BE2C (cell line): ENCODE measurements at places on chromosomes 3 and 15.

GRCh38 chr3:145971186-145971585 is 189.8 kb downstream of the PLOD2 start:
- no peak for DNase-seq

GRCh38 chr3:61725851-61726333 is 164.5 kb downstream of the PTPRG start:
- DNase-seq = no peak

DNA sequence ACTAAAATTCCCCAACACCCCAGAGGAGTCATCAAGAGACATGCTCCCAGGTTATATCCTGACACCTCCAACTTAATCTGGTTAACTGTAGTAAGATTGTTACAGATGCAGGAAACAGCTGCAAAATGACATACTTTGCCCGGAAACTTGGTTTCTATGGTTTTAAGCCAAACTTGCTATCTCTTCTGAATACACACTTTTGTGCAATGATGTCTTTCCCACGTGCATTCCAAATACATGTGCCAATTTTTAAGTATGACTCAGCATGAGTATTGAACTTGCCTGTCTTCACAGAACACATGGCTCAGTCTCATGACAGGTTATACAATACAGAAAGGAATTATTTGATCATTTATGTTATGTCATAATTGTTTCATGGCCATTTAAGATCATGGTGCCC is 207.0 kb upstream of the DCBLD2 start:
- DNase-seq = no peak

GRCh38 chr3:58706395-58707167 is 40.0 kb upstream of the FAM3D start:
- no peak for DNase-seq

- DNase-seq = no peak
Measured at GRCh38 chr3:128060473-128061381, 8.5 kb downstream of the SEC61A1 start.

DNA sequence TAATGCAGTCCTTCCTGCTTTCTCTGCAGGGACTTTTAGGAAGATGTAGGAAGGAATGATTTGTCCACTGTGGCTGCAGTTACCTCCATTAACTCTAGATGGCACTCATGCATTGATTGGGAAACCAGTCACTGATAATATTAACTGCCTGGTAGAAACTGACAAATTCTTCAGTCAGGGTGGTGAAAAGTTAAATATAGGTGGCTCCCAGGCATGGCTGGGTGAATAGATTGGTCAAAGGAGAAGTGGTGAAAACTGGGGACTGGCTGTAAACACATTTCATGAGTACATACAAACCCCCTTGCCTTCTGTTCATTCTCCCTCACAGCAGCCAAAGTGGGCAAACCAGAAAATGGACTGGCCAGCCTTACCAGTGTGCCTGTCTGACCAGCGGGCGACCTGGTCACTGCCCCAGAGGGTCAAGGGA is 333.4 kb downstream of the THSD4 start:
- DNase-seq = peak; percentile 54

- DNase-seq = no peak
Measured at GRCh38 chr3:158205994-158206393, 96.1 kb downstream of the RSRC1 start.

GRCh38 chr15:25850154-25851111 is 12.7 kb downstream of the ATP10A start:
- DNase-seq = no peak

GRCh38 chr3:117735481-117736101 is 1026.0 kb downstream of the TUSC7 start:
- DNase-seq = no peak

DNA sequence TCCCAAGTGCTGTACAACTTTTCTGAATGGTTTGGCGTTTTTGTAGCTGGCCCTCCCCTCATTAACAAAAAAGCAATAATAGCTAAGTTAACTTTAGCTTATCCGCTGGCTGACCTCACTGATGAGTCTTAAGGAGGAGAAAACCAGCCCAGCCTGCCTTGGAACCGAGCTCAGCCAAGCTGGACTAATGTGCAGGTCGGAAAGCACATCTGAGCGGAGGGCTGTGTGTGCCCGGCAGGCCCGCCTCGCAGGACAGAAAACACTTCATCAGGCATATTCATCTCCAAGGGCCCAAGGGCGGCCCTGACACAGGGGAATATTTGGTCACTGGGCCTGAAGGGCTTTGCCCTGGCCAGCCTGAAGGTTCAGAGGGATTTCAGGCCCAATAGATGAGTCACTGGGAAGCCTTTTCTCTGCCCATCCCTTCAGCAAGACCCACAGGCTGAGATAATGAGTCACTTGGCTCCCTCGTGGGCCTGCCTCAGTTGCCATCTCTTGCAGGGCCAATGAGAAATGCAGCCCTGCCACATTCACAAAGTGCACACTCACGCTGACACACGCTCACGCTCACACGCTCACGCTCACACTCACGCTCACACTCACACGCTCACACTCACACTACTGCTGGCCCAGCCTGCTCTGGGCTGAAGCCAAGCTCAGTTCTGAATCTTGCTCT is 75.1 kb downstream of the SLC12A8 start:
- no peak for DNase-seq

DNA sequence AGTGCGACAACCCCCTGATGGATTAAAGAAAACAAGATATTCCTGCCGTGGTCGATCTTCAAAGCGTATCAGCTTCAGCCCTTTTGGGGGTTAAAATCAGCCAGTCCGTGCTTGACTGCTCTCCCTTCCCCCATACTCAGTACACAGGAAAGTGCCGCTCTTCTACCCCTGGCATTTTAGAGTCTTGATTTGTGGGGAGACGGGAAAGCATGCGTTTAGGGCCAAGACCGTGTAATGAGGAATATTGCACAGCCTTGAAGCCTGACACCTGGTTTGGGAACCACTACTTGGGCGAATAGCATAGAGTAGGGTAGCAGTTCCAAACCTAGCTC is 540 bp upstream of the EDC3 start:
- DNase-seq = no peak

GRCh38 chr15:35071106-35071505 is 14.0 kb downstream of the NANOGP8 start:
- DNase-seq = no peak

- DNase-seq = no peak
Measured at GRCh38 chr15:68504681-68505170, 72.8 kb upstream of the ITGA11 start.

GRCh38 chr15:86159468-86159867 is 79.8 kb downstream of the AGBL1 start:
- DNase-seq = no peak

- no peak for DNase-seq
Measured at GRCh38 chr3:73423116-73423515, 201.6 kb downstream of the PDZRN3 start.

DNA sequence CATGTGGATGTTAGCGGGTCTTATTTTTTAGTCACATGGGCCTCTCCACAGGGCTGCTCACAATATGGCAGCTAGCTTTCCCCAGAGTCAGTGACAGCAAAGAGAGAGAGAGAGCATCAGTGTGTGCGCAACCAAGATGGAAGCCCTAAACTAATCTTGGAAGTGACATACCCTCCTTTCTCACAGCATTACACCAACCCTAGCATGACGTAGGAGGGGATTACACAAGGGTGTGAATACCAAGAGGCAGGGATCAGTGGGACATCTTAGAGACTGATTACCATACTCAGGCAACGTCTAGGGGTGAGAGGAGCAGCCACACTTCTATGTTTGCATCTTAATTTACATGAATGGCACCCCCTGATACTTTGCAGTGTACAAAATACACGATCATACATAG is 3.5 kb upstream of the UBE2E2 start:
- DNase-seq = no peak

GRCh38 chr15:40477642-40478327 is 7.0 kb downstream of the CHST14 start:
- DNase-seq = no peak

DNA sequence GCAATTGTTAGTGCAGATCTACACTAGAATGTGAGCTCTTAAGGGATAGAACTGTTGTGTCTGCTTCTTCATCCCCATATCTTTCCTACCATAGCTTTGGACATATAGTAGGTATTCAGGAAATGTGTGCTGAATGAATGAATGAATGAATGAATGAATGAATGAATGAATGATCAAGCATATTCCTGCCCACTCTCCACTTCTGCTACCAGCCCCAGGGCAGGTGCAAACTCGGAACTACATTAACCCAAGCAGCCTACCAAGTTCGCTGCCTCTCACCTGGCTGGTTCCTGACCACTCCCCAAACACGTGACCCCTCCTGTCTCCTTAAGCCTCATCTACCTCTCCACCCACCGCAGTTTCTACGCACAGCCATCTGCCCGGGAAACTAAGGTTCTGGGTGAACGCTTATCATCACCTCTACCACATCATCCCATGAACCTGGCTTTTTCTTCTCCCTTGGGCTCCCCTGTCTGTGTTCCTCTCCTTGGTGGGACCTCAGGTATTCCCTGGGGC is 26.8 kb downstream of the PAQR5 start:
- no peak for DNase-seq

GRCh38 chr3:121677141-121677540 is 16.4 kb upstream of the HCLS1 start:
- DNase-seq = no peak

GRCh38 chr3:56879436-56880215 is 77.9 kb upstream of the ARHGEF3 start:
- DNase-seq = no peak

- DNase-seq = no peak
Measured at GRCh38 chr3:108036401-108036800, 54.4 kb downstream of the CD47 start.

DNA sequence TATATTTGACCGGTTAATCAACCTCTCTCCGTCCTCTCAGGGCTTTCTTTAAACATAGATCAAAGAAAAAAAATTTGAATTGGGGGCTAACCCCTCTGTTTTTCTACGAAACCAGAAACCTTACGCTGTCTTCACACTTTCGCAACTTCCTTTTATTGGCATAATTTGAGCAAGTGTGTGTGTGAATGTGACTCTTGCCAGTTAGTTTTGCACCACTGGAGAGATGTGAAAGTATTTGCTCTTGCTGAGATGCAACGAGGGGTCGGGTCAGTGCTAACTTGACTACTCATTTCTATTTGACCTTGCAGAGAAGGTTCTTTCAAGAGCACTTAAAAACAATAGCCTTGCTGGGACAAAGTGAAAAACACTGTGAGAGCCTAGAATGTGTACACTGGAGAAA is 81.2 kb downstream of the FAM43A start:
- DNase-seq = no peak

DNA sequence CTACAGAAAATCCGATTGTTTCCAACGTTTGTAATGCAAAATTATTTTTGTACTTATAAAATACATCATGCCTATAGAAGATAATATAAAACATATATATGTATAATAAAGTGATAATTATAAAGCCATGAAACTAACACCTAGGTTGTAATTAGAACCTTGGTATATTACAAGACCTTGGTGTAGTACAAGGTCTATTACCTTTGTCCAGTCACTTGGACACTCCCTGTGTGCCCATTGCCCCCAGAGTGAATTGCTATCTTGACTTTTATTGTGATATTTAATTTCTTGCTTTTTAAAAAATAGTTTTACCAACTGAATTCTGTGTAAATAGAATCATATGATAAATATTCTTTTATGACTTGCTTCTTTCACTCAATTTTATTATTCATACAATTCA is 20.7 kb upstream of the TNFSF10 start:
- no peak for DNase-seq

DNA sequence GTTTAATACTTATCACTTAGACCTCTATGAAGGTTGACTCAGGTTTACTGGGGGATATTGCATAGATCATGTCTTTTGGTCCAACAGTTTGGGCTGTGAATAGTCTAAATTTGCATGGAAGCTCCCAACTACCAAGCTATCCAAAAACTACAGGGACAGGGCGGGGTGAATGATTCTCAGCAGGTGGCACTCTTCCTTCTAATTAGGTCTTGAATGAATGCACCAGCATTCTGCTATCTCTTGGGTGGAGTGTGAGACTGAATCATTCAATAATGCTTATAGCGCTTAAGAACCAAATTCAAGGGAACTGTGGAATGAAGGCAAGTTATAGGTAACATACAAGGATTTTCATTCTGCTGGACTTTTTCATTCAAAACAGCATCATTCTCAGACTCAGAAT is 346.3 kb downstream of the TIGIT start:
- DNase-seq = no peak

DNA sequence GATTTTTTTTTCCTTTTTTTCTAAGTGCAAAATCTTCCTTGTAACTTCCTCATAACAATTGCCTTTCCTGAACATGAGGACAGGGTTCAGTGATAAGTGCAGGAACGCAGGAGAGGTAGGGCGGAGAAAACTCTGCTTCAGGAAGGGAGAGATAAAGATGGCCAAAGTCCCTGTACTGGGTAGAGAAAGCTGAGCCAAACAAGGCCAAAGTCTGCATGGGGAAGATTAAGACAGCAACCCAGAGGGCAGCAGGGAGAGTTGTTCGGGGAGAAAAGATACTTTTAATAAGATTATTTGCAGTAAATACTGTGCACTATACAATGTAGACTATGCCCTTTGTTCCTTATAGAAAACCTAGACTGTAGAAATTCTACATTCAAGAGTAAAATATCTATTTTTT is 55.4 kb upstream of the LRRFIP2 start:
- no peak for DNase-seq

GRCh38 chr15:99058421-99058870 is 46.4 kb upstream of the SYNM start:
- DNase-seq = no peak

GRCh38 chr15:80034629-80035028 is 24.8 kb upstream of the ZFAND6 start:
- no peak for DNase-seq

GRCh38 chr15:33852570-33852969 is 115.7 kb upstream of the CHRM5 start:
- no peak for DNase-seq

GRCh38 chr15:49501586-49501985 is 78.5 kb downstream of the FGF7 start:
- no peak for DNase-seq

DNA sequence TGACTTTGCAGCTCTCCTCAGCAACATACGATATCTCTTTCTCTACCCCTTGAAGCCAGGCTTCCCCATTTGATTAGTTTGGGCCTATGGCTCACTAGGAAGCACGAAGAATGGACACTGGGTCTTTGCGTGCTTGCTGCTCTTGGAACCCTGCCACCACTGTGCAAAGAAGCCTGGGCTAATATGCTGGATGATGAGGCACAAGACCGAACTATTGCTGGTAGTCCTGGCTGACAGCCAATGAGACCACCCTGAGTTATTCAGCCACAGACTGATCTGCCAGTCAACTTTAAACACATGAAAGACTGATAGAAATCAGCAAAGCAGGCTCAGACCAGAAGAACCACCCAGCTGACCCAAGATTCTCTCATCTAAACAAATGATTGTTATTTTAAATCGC is 250.3 kb downstream of the CBLB start:
- peak; percentile 64 for DNase-seq

- DNase-seq = no peak
Measured at GRCh38 chr15:94744080-94744793, 512.9 kb downstream of the MCTP2 start.

GRCh38 chr3:59774000-59774399 is 724.2 kb upstream of the CFAP20DC start:
- DNase-seq = peak; percentile 40

GRCh38 chr15:98416222-98416855 is 232.0 kb upstream of the IGF1R start:
- no peak for DNase-seq
